Epithelial cell of esophagus (primary cell): ENCODE measurements at places on chromosomes 3 and 15.

DNA sequence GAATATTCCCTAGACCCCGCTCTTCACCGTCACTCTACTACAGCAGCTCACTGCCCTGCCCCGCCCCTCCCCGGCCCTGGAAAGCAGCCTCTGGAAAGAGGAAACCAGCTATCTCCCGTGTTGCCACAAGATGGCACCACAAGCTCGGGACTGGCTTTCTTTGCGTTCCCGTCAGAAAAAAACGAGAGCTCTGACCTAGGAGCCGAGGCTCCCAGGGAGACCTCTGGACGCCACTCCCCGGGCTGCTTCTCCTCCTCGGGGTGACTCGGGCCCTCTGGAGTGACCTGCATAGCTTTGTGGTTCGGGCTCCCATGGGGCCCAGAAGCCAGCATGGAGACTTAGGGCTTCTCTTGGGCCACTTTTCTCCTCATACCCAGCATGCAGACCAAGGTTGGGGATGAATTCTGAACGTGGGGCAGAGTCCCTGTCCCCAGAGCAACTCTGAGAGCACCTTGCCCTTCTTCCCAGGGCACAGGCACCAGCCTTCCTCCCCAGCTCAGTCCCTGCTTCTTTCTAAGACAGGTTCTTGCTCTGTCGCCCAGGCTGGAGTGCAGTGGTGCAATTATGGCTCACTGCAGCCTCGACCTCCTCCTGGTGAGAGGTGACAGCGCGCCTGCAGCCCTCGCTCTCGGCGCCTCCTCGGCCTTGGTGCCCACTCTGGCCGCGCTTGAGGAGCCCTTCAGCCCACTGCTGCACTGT is 19.0 kb downstream of the STOML1 start:
- DNase-seq, result peak; percentile 84

- no peak for DNase-seq
Observed at GRCh38 chr3:66671291-66671690, 170.5 kb upstream of the LRIG1 start.

- no peak for DNase-seq
Observed at GRCh38 chr3:55731741-55732140, 244.6 kb upstream of the WNT5A start.

DNA sequence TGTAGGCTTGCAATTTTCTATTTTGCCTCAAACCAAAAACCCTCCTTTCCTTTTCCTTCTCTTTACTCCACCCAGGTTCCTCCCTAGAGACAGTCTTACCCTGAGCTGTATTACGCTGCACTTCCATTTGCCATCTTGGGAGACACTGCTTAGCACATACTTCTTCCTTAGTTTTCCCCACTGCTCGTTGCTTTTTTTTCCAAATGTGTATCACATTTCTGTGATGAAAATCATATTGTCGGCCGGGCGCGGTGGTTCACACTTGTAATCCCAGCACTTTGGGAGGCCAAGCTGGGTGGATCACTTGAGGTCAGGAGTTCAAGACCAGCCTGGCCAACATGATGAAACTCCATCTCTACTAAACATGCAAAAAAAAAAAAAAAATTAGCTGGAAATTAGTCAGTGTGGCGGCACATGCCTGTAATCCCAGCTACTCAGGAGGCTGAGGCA is 29.5 kb downstream of the POPDC2 start:
- no peak for DNase-seq

DNA sequence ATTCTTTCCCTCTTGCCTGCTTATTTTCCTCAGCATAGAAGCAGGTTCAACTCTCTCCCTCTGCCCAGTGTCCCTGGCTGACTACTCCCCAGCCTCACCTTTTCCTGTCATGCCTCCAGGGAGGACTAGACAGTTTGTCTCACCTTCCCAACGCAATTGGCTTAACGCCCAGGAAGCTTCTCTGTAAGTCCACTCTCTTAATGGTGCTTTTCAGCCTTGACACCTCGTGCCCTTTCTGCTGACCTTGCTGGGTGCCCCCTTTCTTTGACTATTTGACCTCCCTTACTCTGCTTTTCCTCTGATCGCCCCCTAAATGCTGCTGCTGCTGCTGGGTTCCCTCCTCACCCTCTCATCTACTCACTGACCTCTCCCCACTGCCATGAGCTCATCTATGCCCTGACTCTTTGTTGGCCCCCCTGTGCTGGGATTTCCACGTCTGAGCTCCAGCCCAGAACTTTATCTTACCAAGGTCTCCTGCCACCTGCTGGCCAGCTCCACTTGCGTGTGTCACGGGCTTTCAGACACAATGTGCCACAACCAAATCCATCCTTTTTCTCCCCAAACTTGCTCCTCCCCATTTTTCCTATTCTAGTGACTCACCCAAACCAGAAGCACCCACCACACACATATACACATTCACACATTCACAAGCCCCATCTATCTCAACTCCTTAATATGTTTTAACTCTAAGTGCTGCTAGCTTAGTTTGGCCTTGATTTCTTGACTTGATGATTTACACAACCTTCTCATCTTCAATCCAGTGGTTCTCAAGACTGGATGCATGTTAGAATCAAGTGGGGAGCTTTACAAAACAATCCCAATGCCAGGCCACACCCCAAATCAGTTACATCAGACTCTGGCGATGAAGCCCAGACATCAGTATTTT is 16.6 kb downstream of the EPB42 start:
- peak; percentile 60 for DNase-seq

DNA sequence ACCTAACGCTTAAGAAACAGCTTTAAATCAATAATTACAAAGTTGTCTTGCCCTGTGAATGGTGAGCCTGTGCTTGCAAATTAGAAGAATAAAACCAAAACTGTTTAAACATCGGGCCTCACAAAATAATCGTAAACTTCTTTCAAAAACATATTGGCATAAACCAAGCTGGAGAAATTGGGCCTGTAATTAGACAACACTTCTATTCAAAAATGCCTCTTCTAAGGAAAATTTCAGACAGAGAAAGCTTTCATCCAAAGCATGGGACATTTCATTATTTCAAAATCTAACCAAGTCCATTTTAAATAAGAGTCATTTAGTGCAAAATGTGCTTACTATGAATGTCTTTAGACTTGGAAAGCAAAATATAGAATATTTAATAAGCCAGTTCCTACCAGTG is 35.5 kb upstream of the GNB4 start:
- DNase-seq, result no peak
